Memory B cell (primary cell): ENCODE measurements at places on chromosomes 4 and X.

GRCh38 chr4:14392378-14392777, 609.9 kb upstream of the CPEB2 start:
- DNase-seq = no peak

DNA sequence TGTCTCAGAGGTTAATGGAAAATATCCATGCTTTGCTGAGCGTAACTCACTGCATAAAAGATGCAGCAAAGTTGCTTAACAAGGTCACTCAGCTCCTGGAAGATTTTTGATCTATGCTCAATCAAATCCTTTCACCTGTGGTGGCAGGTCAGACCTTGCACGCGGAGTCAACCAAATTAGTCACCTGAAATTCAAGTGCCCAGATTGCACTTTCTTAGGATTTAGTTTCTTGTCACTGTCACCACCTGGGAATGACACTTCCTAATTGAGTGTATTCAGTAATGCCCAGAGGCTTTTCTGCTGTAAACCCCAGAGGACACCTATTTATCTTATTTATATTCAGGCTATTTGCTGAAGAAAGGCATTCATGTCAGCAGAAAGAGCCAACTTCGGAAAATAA, 215.8 kb upstream of the SMIM31 start:
- DNase-seq = no peak

GRCh38 chrX:11733614-11734013, 24.4 kb upstream of the MSL3 start:
- DNase-seq = no peak

DNA sequence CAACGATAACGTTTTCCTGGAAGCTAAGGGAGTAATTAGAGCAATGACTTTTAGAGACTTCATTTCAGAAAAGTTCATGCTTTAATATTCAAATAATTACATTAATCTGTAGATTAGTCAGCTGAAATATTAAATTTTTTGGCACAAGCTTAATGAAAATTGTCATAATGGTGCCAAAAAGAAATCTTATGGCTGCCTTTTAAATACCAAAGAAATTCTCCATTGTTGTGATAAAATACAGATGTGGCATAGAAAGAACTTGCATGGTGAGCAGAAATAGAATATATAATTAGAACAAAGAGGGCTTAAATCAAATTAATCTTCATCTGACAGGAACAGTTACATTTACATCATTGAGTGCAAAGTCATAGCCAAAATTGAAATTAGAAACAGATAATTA, 263.5 kb downstream of the AFF2 start:
- no peak for DNase-seq

DNA sequence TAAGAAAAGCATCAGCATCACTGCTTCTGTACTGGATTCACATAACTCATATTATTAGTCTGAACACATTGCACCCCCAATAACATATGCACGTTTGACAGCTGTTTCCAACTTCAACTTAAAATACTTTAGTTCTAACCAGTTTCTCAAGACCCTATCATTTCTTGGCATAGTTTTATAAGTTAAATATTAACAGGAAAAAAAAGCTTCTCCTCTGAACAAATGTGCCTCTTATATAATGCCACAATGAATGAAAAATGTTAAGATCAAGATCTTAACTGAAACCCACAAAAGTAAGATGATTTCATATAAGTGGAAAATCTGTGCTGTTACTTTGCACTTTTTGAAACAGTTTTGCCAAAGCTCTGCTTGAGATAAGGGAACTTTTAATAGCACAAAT, 652.8 kb upstream of the FAM241A start:
- DNase-seq = no peak

- no peak for DNase-seq
These were observed 57.3 kb upstream of the PRSS12 start for GRCh38 chr4:118410138-118410537.

DNA sequence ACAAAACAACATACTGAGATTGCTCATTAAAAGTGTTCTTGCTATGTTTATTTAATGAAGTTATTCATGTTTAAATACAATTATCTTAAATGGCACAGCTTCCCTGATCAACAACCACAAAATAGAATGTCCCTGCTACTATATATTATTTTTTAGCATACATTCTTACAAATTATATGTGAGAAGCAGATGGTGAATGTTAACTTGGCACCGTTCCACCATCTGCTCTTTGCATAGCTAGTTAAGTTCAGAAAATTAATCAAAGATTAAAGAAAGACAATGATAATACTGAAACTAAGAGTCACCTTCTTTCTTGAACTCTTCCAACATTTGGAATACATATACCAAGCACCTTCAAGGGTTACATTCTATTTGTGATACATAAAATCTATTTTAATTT, 94.2 kb downstream of the PPP3CA start:
- DNase-seq = no peak

DNA sequence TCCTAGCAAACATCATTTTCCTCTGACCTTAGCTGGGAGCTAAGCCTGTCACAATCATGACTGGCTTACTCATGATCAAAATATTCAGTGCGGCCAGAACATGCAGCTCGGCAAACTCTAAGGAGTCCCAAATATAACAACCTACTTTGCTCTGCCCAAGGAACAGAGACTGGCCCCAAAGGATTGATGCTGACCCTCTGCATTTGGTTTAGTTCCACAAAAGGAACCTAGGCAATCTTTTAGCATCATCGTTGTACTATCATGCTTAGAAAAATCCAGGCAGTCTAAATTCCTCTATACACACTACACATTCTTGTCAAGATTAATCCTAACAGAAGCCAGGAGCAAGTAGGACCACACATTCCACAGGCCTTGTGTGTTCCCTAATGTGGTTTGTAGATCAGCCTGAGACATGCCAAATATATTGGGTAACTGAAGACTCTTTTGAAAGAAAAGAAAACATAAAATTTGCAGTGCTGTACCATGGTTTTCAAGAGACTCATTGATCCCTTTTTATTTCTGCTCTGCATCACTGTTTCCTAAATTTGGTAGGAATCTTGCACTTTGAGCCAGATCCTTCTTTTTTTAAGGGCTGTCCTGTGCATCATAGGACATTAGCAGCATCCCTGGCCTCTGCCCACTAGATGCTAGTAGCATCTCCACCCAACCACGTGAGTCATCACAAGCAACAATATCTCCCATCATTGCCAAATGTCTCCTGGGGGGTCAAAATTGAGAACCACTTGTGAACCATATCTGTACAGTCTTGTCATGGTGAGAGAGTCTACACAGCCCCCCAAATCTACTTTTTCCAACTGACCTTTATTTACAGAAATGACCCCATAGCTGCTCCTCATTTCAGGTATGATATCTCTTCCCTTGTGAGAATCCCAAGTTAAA, 17.6 kb upstream of the CC2D2A start:
- DNase-seq = no peak

- DNase-seq = no peak
These were observed 70.5 kb downstream of the SLC9A6 start for GRCh38 chrX:136055651-136056221.

DNA sequence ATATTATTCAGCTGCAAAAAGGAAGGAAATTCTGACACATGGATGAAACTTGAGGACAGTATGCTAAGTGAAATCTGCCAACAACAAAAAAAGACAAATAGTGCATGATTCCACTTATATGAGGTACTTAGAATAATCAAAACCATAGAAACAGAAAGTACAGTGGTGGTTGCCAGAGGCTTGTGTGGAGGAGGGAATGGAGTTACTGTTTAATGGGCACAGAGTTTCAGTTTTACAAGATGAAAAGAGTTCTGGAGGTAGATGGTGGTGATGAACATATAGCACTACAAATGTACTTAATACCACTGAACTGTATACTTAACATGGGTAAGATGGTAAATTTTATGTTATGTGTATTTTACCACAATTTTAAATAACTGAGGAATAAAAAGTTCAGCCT, 212.0 kb upstream of the KLF3 start:
- DNase-seq = no peak

GRCh38 chr4:48844843-48845242, 14.0 kb downstream of the OCIAD1 start:
- no peak for DNase-seq

- no peak for DNase-seq
These were observed 19.7 kb upstream of the GPM6B start for GRCh38 chrX:13836575-13836974.

DNA sequence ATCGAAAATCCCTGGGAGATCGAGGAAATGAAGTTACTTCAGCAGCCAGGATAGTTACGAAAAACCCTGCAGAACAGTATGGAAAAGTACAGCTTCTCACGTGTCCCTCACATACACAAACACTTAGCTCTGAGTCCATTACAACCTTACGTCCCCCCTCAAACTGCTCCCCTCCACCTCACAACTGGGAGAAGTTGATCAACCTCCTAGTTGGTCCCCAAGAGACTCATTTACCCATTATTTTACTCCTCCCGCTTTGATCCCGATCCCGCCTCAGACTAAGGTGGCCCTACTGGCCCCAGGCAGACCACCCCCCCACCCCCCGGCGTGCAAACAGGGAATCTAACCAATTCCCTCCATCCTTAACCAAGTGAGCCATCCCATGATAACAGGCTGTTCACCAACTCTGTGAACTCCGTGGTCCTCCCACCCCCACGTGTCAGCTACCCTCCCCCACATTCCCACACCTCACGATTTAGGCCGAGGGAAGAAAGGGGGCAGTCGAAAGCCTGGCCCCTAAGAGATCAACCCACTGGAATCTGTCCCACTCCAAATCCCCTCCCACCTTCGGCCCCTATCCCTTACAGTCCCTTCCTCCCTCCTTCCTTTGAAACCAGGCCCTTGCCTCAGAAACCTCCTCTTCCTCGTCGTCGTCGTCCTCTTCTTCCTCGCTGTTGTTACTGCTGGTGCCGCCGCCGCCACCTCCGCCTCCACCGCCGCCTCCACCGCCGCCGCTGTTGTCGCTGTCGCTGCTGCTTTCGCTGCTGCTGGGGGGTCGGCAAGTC, 755 bp downstream of the ANKRD17 start:
- DNase-seq = no peak

GRCh38 chr4:100688368-100688767, 170.5 kb upstream of the EMCN start:
- no peak for DNase-seq

DNA sequence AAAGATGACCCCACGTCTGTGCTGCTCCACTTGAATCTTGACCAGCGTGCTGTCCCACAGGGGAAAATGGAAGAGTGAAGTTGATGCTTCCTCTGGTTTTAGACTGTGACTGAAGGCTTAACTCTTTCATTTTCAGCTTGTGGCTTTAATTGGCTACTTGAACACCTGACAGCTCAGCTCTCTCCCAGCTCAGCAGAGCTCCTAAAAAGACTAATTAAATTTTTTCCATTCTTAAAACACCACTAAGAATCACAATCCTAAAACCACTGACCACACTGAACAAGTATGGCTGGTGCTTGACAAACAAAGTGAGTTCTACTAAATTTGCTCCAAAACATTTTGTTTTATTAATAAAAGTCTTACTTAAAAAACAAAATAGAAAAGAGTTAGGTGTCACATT, 71.7 kb downstream of the SRPX start:
- DNase-seq = no peak

DNA sequence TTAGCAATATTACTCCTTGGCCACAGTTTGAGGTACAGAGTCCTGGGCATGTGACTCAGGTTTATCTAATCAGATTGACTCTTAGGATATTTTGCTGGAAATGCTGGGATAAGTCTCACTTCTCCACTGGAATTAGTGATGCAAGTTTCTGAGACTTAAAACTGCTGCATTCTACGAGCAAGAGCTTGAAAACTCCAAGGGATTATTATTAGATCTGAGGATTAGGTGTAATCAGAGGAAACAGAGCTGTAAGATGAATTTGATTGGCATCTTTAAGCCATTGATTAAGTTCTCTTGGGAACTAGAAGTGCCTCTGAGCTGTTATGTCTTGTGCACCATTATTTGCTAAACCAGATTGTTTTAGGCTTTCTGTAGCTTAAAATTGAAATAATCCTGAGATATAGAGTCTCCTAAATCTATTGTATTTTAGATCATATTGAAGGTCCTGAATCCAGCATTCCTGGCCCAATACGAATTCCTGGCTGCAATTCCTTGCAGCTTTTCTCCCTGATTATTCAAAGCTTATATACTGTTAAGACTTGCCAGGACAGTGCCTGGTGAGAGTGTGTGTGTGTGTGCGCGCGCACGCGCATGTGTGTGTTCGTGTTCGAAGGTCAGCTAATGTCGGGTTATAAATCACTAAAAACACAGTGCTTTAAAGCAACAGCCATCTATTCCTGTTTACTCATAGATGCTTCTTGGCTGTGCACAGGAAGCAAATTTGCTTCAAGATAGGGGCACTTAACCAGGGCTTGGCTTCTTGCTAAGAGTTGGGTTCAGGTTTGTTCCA, 735.1 kb downstream of the STIM2 start:
- no peak for DNase-seq

DNA sequence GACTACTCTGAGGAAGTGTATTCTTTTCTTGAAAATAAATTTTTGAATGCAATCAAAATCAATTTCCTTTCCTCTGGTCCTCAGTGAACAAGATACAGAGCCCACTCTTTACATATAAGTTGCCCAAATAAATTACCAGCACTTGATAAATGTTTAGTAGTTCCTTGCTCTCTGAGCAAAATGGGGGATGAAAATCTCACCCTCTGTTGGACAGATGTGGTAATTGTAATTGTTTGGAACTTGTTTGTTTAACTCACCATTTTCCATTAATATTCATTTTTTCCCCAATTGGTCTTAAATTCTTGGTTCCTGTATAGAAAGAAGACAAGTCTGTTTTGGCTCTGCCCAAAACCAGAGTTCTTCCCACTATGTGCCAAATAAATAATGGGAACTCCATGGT, 146.3 kb downstream of the LDB2 start:
- DNase-seq = no peak

- peak; percentile 1 for DNase-seq
These were observed 35.3 kb upstream of the GPM6B start for GRCh38 chrX:13852001-13852695.

DNA sequence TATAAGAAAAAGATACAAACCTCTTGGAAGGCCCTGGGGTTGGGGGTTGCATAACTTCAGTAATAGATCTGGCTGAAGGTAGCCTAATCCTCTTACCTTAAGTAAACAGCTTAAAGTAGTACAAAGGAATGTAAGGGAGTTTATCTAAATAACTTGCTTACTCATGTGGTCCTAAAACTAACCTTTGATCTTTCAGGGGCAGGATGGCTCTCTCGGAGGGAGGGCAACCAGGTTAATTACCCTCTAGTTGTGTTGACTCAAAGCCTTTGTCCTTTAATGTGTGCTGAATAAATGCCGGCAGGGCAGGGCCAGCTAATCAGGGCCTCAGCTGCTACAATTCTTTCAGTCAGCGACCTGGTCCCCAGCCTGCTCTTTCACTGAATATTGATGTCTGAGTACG, 822.0 kb upstream of the SLIT2 start:
- DNase-seq = no peak

DNA sequence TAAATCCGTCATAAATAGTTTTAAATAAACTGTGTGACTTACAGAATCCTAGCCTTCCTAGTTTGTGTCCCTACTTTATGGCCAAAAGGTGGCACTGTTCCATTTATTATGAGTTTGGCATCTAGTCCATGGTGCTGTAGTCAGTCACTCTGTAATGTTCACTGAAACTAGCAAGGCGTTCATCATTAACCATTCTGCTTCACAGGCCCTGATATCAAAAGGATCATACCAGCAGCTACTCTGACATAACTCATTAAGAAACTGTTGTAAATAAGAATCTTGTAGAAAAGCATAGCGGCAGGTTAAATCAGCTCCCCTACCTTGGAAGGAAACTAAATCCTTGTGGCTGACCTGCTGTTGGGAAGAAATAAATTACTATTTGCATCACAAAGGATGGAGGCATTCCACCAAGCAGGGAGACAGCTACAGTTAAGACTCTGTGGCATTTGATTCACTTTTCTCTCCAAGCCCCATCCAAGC, 919.6 kb upstream of the DIAPH2 start:
- DNase-seq = no peak

GRCh38 chrX:40502688-40503087, 78.1 kb upstream of the ATP6AP2 start:
- DNase-seq = no peak

GRCh38 chr4:89469930-89470375, 162.4 kb upstream of the GPRIN3 start:
- DNase-seq = no peak
